Stimulated activated CD4-positive, alpha-beta T cell treated with anti-CD3 and anti-CD28 coated beads, Interleukin-1b, Interleukin-23, amount 100 ng/mL, for 48 hours (primary cell): ENCODE measurements at places on chromosomes 2 and 18.

GRCh38 chr2:26560892-26561291 is 80.3 kb downstream of the CIB4 start:
- DNase-seq = no peak

GRCh38 chr18:74110976-74111375 is 36.7 kb downstream of the FBXO15 start:
- no peak for DNase-seq

DNA sequence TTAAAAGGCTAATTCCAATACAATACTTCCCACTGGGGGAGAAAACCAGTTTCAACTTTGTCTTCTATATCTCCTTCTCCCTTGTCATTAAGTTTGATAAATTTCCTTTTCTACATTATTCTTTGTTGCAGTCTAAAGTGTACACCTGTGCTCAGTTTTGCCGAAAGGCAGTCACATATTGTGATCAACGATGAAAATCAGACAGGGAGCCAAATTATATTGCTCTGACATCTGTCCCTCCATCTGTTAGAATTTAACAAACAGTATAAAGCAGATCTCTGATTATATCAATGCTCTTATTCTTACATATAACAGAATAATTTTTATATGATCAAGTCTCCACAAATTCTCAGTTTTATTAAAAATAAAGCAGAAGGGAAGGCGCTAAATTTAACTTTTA is 496.7 kb downstream of the NRXN1 start:
- no peak for DNase-seq

GRCh38 chr18:66752733-66753132 is 148.8 kb upstream of the CDH19 start:
- DNase-seq = no peak

DNA sequence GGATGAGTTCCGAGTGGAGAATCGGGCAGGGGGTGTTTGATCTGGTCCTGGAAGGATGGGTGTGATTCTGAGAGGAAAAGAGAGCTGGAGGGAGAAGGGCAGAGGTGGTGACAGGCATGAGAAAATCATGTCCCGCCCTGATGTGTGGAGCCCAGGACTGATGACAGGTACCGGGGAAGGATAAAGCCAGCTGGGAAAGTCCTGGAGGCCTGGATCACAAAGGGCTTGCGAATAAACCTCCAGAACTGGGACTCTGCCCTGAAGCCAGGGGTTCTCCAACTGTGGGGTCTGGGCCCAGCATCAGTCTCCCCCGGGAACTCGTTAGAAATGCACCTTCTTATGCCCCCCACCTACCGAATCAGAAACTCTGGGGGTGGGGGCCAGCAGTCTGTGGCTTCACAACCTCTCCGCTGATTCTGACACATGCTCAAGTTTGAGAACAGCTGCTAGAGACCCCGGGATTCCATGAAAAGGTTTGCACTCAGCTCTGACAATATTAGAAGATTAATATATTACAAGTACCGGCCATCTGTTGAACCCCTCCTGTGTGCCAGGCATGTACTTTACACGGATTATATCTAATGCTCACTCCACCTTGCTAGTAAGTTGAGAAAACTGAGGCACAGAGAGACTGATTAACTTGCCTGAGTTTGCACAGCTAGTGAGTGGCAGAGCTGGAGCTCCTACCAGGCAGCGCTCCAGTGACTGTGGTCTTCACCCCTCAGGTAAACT is 8.0 kb downstream of the TNFRSF11A start:
- no peak for DNase-seq

GRCh38 chr18:23487738-23488570 is 15.4 kb upstream of the RMC1 start:
- DNase-seq = peak; percentile 57

- no peak for DNase-seq
These were observed 113.2 kb downstream of the ACKR3 start for GRCh38 chr2:236682651-236683422.

GRCh38 chr2:82708681-82709080 is 1750.4 kb downstream of the SUCLG1 start:
- DNase-seq = no peak

DNA sequence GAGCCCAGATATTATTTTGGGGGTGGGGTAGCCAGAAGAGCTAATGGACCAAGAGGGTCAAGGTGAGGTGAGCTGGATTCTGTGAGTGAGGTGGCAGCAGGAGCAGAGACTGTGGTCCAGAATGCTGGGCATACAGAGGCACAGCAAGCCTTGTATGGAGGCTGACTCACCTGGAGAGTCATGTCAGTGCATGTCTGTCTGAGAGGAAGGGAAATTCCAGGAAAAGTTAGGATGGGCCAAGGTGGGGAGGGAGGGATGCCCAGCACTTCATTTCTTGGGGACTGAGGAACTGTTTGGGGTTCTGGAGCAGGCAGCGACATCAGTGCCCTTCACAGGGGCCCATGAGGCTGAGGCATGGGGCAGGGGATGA is 21.1 kb downstream of the PER2 start:
- DNase-seq = no peak

GRCh38 chr2:50489092-50489491 is 542.8 kb downstream of the NRXN1 start:
- DNase-seq = no peak

GRCh38 chr2:239112127-239112774 is 264.4 kb downstream of the TWIST2 start:
- DNase-seq = no peak

DNA sequence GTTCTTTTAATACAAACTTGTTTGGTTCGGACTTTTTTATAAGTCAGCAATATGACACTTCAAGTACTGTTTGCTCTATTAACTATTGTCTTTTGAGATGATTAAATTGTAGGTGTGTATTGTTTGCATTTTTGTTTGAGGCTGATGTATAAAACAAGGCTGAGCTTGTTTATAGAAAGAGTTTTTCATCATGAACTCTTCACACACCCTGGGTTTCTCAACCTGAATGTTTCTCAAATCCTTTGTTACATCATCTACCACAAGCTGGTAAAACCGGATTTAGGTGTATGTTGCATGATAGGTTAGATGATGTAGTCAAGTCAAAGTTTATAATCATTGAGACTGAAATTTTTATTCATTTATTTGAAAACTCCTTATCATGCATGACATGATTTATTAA is 335.2 kb upstream of the LRATD1 start:
- DNase-seq = no peak

GRCh38 chr18:2529154-2529553 is 42.2 kb downstream of the METTL4 start:
- no peak for DNase-seq

DNA sequence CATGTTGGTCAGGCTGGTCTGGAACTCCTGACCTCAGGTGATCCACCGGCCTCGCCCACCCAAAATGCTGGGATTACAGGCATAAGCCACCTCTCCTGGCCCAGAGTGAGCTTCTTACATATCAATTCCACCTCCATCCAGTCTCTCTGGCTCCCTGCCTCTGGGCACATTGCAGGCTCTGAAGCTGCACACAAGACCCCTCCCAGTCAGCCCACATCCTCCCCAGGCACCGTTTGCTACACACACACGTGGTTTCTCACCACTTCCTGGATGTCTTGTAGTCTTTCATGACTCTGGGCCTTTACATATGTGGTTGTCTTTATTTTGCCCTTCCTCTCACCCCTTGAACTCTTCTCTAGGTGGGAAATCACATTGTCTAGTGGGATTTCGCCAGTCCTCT is 64.0 kb upstream of the CABLES1 start:
- peak; percentile 76 for DNase-seq

- no peak for DNase-seq
These were observed 93.9 kb upstream of the RAB12 start for GRCh38 chr18:8515142-8515865.

DNA sequence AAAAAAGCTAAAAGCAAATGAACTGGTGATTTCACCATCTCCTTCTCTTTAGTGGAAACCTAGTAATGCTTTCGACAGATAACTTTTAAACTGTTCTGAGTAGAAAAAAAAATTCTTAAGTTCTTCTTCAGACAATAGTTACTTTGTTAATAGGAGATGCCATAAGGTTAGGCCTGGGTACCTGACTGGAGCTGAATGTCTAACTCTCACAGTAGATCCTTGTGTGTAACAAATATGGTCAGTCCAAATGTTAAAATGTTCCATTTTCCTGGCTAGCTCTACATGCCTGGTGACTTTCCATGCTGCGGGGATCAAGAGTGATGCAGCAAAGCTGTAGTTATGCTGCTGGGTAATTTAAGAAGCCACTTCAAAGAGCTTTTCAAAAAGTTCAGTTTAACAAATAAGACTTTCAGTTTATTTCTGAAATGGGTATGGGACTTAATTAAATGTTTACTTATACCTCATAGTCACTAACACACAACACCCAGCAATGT is 264.0 kb upstream of the SESTD1 start:
- no peak for DNase-seq

DNA sequence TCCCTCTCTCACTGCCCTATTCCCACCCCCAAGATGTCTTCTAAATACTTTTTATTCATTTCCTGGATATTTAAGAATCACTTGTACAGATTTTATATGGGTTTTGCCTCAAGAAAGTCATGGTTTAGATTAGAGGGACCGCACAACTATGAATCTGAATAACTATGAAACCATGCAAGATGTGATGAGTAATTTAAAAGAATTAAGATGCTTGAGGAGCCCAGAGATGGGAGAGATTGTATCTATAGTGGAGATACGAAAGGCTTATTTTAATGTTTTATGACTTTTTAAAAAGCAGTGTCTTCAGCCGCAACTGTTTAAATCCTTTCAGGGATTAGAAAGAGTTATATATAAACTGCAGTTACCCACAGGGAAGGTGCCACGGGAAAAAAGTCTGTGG is 324.1 kb downstream of the LPIN1 start:
- DNase-seq = no peak

- peak; percentile 6 for DNase-seq
These were observed 11.2 kb upstream of the SCYGR5 start for GRCh38 chr2:227655454-227655853.

GRCh38 chr2:172204309-172204708 is 101.6 kb upstream of the DLX2 start:
- no peak for DNase-seq

DNA sequence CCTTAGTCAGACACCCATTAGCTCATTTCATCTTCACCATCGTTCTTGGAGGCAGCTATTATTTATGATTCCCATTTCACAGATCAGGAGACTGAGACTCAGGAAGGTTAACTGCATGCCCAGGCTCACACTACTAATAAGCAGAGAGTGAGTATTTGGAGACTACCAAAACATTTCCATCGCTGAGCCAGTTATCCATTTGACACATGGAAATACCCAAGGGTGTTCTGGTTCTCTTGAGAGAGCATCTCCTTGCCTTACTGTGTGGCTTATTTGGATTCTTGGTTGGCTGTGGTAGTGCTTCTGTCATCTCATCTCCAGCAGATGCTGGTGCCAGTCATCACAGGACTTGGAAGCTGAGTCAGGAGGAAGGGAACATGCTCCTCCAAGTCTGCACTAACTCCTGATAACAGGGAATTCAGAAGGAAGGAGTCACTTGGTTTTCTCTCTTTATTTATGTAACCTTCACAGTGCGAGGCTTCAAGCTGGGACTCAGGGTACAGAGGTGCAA is 55.2 kb downstream of the RASGRP3 start:
- DNase-seq = no peak

DNA sequence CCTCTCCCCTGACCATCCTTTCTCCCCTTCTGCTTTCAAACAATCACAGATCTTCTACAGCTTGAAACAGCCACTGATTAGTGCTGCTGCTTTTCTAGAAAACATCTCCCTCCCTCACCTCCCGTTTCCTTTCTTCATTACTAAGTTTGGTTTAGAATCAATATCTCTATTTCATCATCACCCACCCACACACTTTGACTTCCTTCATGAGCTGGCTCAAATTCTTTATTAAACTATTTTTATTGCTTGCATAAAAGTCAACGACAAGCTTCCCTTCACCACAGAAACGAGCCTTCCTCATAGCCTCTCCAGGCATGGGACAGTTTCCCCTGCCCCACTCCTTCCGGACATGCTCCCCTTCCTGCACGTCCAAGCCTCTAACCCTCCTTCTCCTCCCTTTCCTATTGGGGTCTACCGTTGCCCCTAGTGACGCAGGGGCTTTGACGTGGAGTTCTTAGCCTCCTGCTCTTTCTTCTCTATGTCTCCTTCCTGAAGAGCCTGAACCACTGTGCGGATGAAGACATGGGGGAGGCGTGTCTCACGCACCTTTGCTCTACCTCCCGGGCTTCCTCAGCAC is 172.0 kb downstream of the AFF3 start:
- no peak for DNase-seq

DNA sequence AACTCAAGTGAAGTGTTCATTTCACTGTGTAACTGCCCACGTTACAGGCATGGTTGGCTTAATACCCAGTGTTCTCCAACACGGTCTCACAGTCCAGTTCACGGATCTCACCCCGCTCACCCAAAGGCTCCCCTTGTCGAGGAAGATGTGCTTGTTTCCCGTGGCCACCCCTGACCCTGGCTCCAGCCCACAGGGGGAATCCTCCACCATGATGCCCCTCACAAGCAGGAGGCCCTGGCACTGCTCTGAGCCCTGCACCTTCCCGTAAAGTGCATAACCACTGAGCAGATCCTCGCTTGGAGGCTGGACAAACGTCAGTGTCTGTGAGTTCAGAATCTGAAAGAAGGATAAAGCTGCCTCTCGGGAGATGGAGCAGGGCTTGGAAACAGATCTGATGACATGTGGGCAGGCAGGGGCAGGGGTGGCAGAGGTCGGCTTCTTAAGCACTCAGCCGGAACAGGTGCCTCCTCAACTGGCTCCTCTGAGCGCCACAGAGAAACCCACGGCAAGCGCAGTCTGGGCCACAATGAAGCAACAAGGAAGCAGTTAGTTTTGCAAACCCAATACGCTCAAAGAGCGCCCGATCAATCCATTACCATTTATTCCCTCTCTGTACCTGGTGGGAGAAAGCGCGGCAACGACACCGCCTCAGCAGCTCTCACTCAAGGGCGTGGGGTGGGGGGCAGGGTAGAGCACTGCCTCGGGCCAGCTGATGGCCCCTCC is 17.6 kb downstream of the HDAC4 start:
- no peak for DNase-seq

GRCh38 chr18:49632588-49632987 is 70.7 kb downstream of the LIPG start:
- DNase-seq = no peak

DNA sequence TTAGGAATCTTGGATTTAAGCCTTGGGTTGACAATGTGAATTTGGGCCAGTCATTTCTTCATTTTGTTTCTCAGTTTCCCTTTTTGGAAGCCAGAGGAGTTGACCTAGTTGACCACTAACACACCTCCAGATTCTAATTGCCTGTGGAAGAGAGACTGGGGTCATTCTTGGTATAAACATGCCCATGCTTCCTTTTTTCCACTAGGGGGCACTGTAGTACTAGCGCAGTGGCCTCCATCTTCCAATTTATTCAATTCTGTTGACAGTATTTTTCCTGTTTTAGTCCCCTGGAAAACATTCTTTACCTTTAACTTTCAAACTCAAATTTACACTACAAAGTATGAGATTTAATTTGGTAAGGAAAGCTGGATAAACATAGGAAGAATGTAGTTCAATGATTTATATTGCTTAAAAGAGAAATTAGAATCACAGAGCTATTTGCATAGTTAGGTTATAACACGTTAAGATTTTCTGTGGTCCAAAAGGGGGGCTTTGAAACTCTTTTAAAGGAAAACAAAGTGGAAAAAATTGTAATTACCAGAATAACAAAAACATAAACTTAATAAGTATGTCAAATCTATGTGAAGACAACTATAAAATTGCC is 57.5 kb upstream of the AGPS start:
- no peak for DNase-seq
